Stimulated activated CD4-positive, alpha-beta T cell treated with anti-CD3 and anti-CD28 coated beads, Interleukin-15, amount 100 ng/mL, for 24 hours (primary cell): ENCODE measurements at places on chromosomes 2 and 18.

- DNase-seq, result no peak
These were observed 42.0 kb downstream of the EPHA4 start for GRCh38 chr2:221529943-221530652.

- DNase-seq, result no peak
These were observed 592.9 kb downstream of the SUCLG1 start for GRCh38 chr2:83866211-83866610.

DNA sequence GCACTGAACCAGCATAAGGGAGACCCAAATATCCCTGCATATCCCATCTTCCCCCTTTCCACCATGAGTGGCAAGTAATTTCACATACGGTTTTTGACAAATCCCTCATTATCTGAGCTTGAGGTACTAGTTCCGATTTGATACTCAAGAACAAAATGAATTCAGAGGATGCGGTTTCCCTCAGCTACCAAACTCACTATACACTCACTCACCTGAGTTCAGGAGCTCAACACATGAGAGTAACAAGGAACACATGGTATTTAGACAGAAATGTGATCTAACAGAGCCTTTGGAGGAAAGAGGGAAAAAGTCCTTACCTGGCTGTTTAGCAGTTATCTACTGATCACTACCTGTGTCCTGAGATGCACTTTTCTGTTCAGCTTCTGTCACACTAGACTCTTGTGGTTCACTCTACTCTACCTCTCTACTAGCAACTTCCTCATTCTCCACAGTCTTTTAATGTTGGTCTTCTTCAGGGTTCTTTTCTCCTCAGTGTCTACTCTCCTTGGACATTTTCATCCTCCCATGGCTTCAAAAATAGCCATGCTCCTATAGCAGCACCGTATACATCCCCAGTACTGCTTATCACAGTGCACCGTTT lies 25.1 kb downstream of the ASXL2 start:
- no peak for DNase-seq

GRCh38 chr2:201779901-201780673 lies 646 bp downstream of the ALS2 start:
- DNase-seq, result no peak

DNA sequence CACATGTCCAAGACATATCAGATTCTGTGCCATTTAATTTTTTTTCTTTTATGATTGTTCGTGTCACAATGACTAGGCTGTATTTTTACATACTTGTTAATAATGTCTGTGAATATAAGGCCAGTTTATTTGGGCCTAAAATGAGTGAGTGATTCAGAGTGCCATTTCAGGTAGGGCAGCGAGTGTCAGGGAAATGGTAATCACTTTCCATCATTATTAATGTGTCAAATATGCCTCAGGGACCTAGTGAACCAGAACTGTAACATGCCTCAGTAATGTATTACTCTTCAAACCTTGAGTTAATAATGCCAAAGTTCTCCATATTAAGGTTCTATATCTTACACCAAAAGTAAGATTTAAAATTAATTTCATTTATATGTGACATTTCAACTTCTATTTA lies 8.6 kb downstream of the FAM171B start:
- no peak for DNase-seq

- DNase-seq, result no peak
These were observed 71.4 kb upstream of the GLS start for GRCh38 chr2:190809139-190809764.

DNA sequence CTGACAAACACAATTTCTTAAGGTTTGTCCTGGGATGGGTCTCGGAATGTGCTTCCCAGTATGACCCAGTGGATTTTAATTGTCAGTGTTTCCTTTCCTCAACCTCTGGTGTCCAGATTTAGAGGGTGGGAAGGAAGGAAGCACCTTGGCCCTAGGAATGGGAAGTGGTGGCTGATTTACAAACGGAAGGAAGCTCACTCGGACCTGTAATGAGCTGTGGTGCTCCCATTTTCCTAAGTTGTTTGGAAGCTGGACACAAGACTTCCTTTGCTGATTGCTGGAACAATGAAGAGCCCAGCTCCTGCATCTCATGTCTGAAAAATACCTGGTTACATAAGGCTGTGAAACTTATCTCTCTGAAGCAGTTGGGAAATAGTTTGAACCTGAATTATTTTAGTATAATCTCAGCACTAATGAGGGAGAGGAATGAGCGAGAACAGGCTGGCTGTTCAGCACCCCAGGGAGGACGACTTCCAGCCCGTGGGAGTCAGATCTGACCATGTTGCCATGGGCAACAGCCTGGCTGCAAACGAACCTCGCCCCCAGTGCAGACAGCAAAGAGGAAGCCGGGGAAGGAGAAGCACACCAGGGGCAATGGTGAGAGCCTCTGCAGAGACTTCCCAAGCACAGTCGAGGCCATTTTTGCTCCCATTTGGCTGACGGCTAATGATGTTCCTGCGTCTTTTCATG lies 74.4 kb upstream of the ASB18 start:
- no peak for DNase-seq
